Activated CD4-positive, alpha-beta T cell treated with anti-CD3 and anti-CD28 coated beads for 24 hours (primary cell): ENCODE measurements at places on chromosomes 1 and 21.

GRCh38 chr1:183039330-183039729 is 16.1 kb downstream of the LAMC1 start:
- DNase-seq: no peak

DNA sequence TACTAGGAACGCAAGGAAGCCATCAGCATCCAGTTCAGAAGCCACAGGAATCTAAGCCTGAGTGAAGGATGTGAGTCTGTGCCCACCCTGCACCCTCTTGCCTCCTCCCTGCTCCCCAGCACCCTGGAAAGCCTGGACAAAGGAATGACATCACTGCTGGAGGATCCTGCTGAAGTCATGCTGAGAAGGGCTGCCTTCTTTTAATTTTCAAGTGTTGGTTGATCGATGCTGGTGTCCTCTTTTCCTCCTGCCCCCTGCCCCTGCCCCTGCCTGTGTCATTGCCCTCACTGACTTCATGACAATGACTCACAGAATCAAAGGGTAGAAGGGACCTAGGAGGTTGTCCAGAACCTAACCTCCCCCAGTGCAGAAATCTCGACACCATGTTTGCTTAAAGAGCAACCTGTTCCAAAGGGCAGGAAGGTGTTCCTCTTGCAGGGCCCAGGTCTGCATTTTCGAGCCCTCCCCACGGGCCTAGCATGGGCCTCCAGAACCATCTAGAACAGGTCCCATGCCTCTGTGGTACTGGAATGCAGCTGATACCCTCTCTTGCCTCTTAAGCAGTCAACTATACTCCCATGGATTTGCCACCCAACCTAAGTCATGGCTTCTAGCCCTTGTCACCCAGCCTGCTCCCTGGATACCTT is 9.6 kb downstream of the DHRS3 start:
- no peak for DNase-seq

- no peak for DNase-seq
These were observed 104.6 kb downstream of the ADSS2 start for GRCh38 chr1:244346972-244347618.

DNA sequence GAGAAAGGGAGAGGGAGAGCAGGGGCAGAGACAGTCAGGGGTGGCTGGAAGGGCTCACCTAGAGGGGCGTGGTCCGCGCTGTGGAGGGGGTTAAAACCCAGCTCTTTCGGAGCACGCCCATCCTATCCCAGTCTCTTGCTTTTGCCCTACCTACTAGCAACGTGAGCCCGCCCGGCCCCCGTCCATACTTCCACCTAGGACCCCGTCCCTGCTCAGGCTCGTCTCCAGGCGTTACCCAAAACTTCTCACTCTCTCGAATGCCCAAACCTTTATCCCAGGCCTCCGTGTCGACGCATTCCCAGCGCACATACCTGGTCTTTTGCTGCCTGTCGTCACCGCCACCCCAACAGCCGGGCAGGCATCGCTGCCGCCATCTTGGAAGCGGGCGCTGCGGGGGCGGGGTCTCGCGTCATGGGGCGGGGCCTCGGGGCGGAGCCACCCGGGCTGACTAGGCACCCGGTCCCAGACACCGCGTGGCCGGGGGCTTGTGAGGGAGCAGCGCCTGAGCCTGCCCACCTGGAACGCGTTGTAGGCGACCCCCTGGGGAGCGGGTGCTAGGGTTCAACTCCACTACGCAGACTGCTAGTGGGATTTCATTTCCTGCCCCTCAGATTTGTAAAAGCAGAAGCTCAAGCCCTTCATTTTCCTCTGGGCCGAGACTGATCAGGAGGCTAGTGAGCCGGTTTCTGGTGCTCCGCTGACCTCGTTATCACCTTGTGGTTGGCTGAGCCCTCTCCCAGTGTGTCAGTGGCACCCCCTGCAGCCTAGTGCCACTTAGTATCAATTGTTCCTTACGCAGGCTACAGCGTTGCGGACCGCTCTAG is at the start of gene B4GALT3:
B4GALT3 (minus strand) TSS at position 396 of the 824 bp plus-strand sequence. CDS start 1,447 bp downstream, outside the sequence.
- DNase-seq: peak; percentile 98

GRCh38 chr1:237247442-237247841 is 205.5 kb downstream of the RYR2 start:
- no peak for DNase-seq

- DNase-seq: no peak
These were observed at the start of gene RASAL2 for GRCh38 chr1:178093951-178094738. TSS of gene RASAL2 (plus strand) at chr1:178094104. CDS start at chr1:178094493, 389 bp downstream.

DNA sequence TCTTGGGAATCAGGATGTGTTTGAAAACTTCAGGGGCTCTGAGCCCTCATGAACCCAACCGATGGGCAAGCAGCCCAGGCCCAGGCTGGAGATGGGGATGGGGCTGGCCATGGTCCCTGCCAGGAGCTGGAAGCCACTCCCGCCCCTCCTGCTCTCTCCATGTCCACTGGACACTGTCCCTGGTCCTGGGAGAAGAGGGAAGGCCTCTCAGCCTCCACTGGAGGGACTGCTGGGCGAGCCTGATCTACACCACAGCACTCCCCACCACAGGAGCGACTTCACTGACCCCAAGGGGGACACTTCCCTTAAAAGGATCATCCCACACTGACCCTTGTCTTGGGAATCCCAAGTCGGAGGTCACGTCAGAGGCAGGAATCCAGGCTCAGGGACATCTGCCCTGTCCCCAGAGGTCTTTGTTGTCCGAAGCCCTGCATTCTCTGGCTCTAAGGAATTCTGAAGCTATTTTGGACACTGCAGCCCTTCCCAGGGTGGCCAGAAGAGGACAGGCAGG is 16.9 kb upstream of the COL18A1 start:
- no peak for DNase-seq

GRCh38 chr1:201096977-201097856 is 15.0 kb downstream of the CACNA1S start:
- DNase-seq: no peak

DNA sequence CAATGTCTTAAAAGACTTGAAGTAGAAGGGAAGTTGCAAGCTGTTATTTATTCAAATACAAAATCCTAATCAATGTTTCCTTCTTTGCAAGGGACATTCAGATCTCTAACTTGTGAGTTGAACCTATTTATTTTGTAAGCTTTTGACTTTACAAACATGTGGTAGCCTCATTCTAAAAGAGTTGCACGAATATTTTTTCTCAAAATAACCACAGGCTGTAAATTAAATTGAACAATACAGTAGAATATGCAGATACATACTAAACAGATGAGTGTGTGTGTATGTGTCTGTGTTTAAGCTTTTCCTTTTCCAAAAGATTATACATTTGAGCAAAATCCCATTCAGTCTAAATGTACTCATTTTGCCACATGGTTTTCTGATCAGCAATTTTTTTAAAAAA is 4.8 kb upstream of the DYNLT5 start:
- no peak for DNase-seq

- no peak for DNase-seq
These were observed 44.1 kb upstream of the ARHGEF16 start for GRCh38 chr1:3410142-3410925.

DNA sequence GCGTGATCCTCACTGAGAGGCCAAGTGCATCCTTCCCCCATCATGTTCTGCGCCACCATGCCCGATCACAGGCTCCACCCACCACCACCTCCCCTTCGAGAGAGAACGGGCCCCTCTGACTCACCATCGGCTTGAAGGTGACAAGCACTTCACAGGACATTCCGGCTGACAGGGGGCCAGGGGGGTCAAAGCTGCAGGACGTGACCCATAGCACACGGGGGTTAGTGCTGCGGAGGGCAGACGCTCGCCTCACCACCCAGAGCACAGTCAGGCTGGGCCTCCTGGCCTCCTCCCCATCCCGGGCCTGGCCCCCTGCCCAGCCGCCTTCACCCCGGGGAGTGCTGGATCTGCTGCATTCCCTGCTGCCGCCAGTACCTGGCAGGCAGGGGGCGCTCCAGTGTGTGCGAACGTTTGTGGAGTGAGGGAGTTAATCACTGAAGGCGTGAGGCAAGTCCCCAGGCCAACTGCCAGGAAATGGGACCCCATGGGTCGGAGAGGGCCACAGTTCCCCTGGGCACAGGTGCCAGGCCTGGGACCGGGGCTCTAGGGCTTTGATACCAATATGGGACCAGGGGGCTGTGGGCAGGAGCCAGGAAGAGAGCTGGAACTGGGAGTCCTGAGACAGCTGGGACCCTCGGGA is 40.9 kb upstream of the TMEM52 start:
- DNase-seq: peak; percentile 62

DNA sequence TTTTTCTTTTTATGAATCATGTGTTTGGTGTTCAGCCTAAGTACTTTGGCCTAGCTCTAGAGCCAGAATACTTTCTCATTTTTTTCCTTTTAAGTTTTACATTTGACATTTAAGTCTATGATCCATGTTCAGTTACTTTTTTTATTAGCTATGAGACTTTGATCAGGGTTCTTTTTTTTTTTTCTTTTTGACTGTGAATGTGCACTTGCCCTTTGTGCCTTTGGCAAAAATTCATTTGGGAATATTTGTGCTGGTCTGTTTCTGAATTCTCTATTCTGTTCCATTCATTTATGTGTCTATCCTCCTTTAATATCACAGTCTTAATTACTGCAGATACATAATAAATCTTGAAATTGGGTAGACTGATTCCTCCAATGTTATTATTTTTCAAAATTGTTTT is 93.8 kb downstream of the MAP3K21 start:
- DNase-seq: no peak

DNA sequence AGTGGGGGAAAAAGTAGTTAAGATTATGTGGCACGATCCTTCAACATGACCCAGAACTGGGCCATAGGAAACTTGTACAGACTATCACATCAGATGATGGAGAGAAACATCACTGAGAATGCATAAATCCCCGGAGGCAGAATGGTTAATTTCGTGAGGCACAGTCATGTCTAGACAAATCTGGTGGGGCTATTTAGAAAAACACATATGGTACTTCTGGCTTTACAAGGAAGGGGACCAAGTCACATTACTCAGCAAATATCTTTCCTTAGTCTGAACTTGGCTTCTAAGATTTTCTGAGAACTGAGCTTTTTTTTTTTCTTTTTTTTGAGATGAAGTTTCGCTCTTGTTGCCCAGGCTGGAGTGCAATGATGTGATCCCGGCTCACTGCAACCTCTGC is 9.2 kb upstream of the UQCRHL start:
- no peak for DNase-seq

GRCh38 chr1:16451841-16452528 is 11.5 kb downstream of the NECAP2 start:
- DNase-seq: no peak

- DNase-seq: no peak
These were observed 63.9 kb downstream of the URB2 start for GRCh38 chr1:229689904-229690303.

DNA sequence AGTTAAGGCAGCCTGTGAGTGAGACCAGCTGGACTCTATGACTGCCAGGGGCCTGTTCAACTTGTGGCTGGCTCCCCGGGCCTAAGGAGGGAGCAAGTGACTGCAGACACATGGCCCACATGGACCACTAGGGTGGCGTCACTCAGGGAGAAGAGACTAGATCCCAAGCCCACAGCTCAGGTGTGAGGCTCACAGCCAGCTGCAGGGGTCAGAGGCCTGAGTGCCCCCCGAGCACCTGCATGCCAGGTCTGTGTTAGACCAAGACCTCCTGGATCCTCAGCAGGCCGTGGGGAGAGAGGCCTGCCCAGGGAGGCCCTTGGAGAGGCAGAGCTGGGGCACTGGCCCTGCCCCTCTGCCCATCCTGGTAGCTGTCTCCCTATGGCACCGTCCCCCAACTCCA is 142.4 kb upstream of the RUNX3 start:
- no peak for DNase-seq

DNA sequence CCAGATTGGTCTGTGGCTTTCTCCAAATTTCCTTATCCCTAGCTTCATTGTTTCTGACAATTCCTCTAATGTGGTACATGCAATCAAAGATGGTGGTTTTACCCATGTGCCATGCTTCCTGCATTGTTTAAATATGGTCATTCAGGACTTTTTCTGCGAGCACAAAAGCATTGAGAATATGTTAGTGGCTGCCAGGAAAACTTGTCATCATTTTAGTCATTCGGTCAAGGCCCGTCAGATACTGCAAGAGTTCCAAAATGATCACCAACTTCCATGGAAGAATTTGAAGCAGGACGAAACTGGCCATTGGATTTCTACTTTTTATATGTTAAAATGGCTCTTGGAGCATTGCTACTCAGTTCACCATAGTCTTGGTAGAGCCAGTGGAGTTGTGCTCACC is 3.7 kb downstream of the ZBED6 start:
- no peak for DNase-seq

GRCh38 chr1:205976708-205977401 is 26.3 kb downstream of the RAB7B start:
- no peak for DNase-seq

GRCh38 chr1:98385652-98386051 is 275.9 kb upstream of the SNX7 start:
- DNase-seq: no peak

DNA sequence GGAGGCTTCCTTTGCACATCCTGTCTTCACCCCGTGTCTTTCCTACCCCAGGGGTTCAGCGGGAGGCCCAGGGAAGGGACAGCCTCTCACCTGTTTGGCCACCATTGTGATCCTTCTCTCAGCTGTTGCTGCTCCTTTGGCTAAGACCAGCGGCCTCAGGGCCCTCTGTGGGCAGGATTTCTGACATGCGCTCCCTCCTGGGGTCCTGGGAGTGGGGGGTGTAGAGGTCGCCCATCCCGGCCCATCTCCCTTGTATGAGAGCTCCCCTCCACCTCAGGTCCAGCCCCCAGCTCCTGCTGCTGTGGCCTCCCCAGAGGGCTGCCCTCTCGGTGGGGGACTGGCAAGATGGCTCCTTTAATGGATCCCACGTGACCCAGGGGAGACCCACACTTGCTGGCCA is 120.5 kb downstream of the PRDM2 start:
- DNase-seq: no peak

GRCh38 chr1:82162486-82163420 is 362.0 kb downstream of the ADGRL2 start:
- DNase-seq: no peak

DNA sequence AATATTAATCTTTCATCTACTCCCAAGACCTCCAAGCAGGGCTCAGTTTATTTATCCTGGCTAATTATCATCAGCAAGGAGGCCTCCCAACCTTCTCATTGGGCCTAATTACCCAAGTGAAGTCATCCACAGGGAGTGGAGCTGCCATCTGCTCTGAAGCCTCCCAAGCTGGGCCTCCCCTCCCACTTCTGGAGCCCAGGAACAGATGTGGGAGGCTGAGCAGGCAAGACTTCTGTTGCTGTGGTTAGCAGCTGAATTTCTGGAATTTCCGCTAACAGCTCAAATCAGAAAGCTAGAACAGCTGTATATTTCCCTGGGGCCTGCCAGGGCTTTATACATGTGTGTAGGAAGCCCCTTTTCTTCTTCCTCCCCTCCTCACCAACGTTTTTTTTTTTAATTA is 127.5 kb downstream of the UCK2 start:
- no peak for DNase-seq

GRCh38 chr1:36172983-36173382 is 17.0 kb downstream of the MAP7D1 start:
- DNase-seq: no peak

- no peak for DNase-seq
These were observed 56.2 kb downstream of the TAS1R2 start for GRCh38 chr1:18803151-18803791.
